ENCODE measurements at places on chromosomes 6 and 20.

DNA sequence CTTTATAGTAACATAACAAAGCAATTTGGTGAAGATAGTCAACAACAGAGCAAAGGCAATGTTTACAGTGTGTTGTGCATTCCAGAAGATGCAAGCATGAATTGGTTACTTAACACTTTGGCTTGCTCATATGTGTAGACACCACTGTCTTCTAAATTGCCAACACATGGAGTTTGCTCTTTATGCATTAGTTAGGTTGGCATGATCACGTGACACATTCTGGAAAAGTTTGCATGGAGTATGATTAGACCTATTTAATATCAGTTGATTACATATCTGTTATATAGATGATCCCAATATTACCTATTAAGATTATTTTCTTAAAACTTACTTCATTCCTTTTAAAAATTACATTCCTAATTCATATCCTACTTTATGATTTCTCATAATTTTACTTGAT lies 197.6 kb downstream of the RIMS1 start:
- DNase-seq, result no peak

DNA sequence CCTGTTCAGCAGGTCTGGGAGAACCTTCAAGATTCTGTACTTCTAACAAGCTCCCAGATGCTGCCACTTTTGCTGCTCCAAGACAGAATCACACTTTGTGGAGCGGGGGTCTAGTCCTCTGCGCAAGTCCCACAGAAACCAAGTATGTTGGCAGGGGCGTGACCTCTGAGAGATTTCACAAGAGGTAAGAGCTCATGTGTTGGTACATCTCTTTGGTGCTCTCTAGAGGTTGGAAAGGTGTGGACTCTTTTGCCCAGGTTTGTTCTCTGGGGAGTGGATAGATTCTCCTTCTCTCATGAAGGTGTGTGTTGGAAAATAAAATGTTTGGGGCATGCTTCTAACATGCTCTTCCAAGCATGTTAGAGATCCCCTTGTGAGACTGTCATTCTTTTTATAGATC lies 340.9 kb upstream of the IRAK1BP1 start:
- no peak for DNase-seq

- peak; percentile 34 for DNase-seq
Measured at GRCh38 chr20:36491901-36492617, 49.3 kb upstream of the MYL9 start.

DNA sequence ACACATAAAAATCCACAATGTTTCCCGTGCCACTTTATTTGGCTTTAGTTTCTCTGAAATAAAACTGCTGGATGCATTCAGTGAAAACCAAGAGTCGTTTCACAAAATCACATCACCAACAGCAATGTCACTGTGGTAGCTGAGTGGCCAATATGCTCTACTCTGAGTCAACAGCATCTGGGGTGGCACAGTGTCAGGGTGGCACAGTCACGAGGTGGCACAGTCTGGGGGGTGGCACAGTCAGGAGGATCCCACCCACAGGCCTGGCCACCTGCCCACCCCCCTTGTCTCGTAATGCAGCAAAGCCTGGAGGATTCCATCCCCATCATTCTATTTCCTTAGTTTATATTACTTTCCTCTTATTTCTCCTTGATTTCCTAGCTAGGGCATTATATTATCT lies 87.0 kb downstream of the ANKRD60 start:
- no peak for DNase-seq

- no peak for DNase-seq
Measured at GRCh38 chr6:69883551-69883950, 17.2 kb downstream of the COL19A1 start.
